ENCODE measurements at places on chromosomes 1 and 21. TPM values are rescaled to one million over a fixed set of nuclear protein-coding genes. Genes with fewer than 3 reads are reported as not detected.

DNA sequence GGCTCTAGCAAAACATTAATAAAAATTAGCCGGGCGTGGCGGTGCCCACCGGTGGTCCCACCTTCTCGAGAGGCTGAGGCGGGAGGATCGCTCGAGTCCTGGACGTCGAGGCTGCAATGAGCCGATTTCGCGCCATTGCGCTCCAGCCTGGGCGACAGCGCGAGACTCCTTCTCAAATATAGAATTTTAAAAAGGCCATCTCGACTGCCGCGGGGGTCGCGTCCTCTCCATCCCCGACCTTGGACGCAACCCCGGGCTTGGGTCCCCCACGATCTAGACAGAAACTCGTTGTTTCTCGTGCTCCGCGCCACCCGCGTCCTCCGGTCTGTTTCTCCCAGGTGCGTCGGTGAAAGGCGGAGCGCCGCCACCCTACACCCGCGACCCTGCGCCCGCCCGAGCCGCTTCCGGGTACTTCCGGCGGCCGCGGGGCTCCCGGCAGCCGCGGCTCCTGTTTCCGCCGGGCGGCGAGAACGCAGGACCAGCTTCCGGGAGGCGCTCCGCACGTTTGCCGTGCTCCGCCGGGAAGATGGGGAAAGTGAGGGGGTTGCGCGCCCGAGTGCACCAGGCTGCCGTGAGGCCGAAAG is at the start of gene SLX9:
SLX9 (plus strand) TSS at position 498 of the 584 bp plus-strand sequence; CDS start at position 527, 29 bp downstream.
- peaks cover 13% of the 10 kb centered on the region for H3K36me3 ChIP-seq
- H3K4me3 ChIP-seq = peak within 1 kb of the TSS; percentile 100
- peaks cover 38% of the 10 kb centered on the region for H3K4me1 ChIP-seq
- DNase-seq = peak; percentile 83

DNA sequence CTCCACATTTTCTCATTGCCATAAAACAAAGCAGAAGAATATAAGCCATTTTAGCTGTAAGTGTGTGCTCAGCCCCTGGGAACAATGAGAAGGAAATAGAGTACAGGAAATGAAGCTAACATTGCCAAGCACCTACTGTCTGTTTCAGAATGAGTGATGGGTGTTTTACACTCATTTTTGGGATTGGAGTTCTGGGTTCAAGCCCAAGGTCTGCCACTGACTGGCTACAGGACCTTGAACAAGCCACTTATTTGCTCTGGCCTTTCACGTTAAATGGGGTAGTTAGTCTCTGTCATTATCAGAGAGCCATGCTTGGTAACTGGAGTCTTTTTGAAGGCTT is 80.7 kb upstream of the KAZN start:
- DNase-seq = no peak
- H3K27ac ChIP-seq = peak overlapping the region; percentile 46
- no peak overlapping the region for H3K4me3 ChIP-seq
- no peaks in the 10 kb centered on the region for H3K36me3 ChIP-seq
- no peaks in the 10 kb centered on the region for H3K4me1 ChIP-seq
- no peaks in the 10 kb centered on the region for H3K27me3 ChIP-seq

DNA sequence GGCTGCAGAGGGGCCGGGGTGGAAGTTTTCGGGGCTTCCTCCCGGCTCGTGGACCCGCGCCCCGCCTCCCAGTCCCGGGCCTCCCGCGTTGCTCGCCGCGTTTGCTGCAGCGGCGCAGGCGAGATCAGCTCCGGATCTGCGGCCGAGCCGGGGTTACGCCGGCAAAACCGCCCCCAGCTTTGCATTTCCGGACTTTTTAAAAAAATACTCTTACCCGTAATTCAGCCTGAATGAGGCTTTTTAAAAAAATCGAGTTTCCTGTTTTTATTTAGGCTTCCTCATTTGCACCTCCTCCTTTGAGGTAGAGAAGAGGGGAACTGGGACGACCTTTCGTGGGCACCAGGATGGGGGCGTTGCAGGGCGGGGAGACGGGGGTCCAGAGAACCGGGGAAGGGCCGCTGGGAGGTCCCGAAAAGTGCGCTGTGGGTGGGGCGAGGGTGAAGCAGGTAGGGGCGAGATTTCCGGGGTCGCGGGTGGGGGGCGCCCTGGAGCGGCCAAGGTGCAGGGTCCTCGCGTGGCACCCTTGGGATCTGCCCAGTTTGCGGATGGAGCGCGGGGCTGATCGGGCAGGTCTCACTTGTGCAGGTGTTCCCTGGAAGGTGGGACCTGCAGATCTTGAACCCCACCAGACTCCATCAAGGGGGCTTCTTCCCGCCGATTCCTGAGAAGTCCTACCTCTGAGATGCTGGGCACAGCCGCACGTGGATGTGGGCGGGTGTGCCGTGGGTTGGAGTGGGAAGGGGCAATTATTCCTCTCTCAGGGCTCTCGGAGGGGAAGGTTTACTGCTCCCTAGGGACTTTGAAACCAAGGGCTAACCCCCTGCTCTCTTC is 1.1 kb downstream of the PIK3CD start:
- H3K27me3 ChIP-seq = peaks cover 62% of the 10 kb centered on the region
- H3K4me3 ChIP-seq = peak overlapping the region; percentile 52
- H3K36me3 ChIP-seq = no peaks in the 10 kb centered on the region

DNA sequence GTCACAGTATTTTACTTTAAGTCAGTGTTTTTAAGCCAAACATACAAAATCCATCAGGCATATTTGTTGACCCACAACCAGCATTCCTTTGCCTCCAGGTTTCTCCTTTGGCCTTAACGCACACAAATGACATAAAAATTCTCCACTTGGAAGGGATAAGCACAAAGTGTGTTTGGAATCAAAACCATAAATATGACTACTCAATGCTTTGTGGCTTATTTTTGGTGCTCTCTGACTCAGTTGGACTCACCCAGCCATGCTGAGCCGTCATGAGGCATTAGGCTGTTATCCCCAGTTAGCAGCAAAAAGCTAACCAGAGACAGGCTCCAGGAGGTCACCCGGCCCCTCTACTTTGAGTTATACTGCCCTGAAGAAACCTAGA is 948 bp downstream of the PRUNE1 start:
- H3K27ac ChIP-seq = peak overlapping the region; percentile 90
- H3K27me3 ChIP-seq = no peaks in the 10 kb centered on the region
- no peak for DNase-seq
- H3K4me3 ChIP-seq = peak overlapping the region; percentile 72

GRCh38 chr1:55089683-55090082 is 50.3 kb downstream of the PCSK9 start:
- peaks cover 100% of the 10 kb centered on the region for H3K36me3 ChIP-seq
- no peak overlapping the region for H3K27ac ChIP-seq
- no peak for DNase-seq
- H3K4me3 ChIP-seq = no peak overlapping the region
- no peaks in the 10 kb centered on the region for H3K4me1 ChIP-seq
- H3K27me3 ChIP-seq = no peaks in the 10 kb centered on the region

- H3K27me3 ChIP-seq = no peaks in the 10 kb centered on the region
- peaks cover 62% of the 10 kb centered on the region for H3K4me1 ChIP-seq
- DNase-seq = no peak
- no peak overlapping the region for H3K4me3 ChIP-seq
- H3K27ac ChIP-seq = no peak overlapping the region
Measured at GRCh38 chr1:37851782-37852210, 7.6 kb downstream of the MTF1 start.

GRCh38 chr1:154938604-154939399 is 2.3 kb upstream of the PMVK start:
- no peaks in the 10 kb centered on the region for H3K27me3 ChIP-seq
- no peak for DNase-seq
- no peaks in the 10 kb centered on the region for H3K36me3 ChIP-seq

DNA sequence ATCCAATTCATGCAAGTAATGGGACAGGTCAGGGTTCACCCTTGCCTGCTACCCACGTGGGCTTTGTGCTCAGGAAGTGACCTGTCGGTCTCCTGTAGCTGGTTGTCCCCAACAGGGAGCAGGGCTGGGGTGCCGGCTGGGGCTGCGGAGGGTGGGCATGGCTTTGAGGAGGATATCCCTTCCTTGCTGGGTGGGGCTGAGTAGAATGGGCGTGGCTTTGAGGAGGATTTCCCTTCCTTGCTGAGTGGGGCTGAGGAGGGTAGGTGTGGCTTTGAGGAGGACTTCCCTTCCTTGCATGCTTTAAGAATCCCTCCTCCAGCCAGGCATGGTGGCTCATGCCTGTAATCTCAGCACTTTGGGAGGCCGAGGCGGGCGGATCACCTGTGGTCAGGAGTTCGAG is 151.3 kb downstream of the CLIC6 start:
- H3K4me3 ChIP-seq = no peak overlapping the region
- H3K27ac ChIP-seq = no peak overlapping the region
- peaks cover 7% of the 10 kb centered on the region for H3K4me1 ChIP-seq
- no peaks in the 10 kb centered on the region for H3K27me3 ChIP-seq
- peaks cover 73% of the 10 kb centered on the region for H3K36me3 ChIP-seq

GRCh38 chr1:17188889-17189631 is 15.9 kb upstream of the PADI1 start:
- no peak overlapping the region for H3K27ac ChIP-seq
- H3K27me3 ChIP-seq = peaks cover 13% of the 10 kb centered on the region
- H3K4me3 ChIP-seq = no peak overlapping the region
- no peak for DNase-seq

- H3K27ac ChIP-seq = peak overlapping the region; percentile 47
- no peaks in the 10 kb centered on the region for H3K36me3 ChIP-seq
- peaks cover 5% of the 10 kb centered on the region for H3K4me1 ChIP-seq
- H3K27me3 ChIP-seq = no peaks in the 10 kb centered on the region
Measured at GRCh38 chr1:85240174-85240601, 19.3 kb downstream of the C1orf52 start.

DNA sequence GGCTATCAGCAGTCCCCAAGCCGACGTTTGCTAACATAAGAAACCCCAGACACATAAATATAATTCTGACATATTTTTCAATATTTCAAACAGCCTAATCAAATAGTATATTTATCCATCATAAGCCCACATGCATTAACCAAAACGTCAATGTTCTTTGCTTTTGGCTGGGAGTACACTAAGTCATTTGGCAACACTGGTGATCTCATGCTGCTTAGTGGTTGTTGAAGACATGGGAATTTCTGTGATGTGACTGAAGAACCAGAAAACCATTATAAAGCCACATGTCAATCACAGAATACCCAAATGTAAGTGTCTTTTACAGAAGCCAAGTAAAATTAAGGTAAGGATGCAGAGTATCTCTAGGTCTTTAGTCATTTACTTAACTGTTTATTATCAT is 57.6 kb downstream of the PLPPR5 start:
- no peak for DNase-seq
- H3K36me3 ChIP-seq = no peaks in the 10 kb centered on the region
- H3K27me3 ChIP-seq = no peaks in the 10 kb centered on the region

- no peaks in the 10 kb centered on the region for H3K36me3 ChIP-seq
- no peak overlapping the region for H3K4me3 ChIP-seq
Measured at GRCh38 chr1:177423090-177423489, 252.3 kb downstream of the BRINP2 start.

- peak overlapping the region; percentile 72 for H3K4me3 ChIP-seq
- peak overlapping the region; percentile 57 for H3K27ac ChIP-seq
- peaks cover 7% of the 10 kb centered on the region for H3K27me3 ChIP-seq
- no peaks in the 10 kb centered on the region for H3K36me3 ChIP-seq
- peaks cover 42% of the 10 kb centered on the region for H3K4me1 ChIP-seq
Measured at GRCh38 chr1:36322041-36322785, 1.2 kb downstream of the EVA1B start.

- no peak overlapping the region for H3K4me3 ChIP-seq
- peaks cover 11% of the 10 kb centered on the region for H3K27me3 ChIP-seq
- no peak for DNase-seq
- peaks cover 20% of the 10 kb centered on the region for H3K36me3 ChIP-seq
Measured at GRCh38 chr1:156074661-156075060, 7.6 kb downstream of the MEX3A start.

- H3K4me3 ChIP-seq = no peak overlapping the region
- H3K27me3 ChIP-seq = no peaks in the 10 kb centered on the region
- no peak for DNase-seq
- H3K27ac ChIP-seq = no peak overlapping the region
Measured at GRCh38 chr1:101820071-101820470, 176.7 kb downstream of the OLFM3 start.

- H3K4me1 ChIP-seq = peaks cover 5% of the 10 kb centered on the region
- no peak overlapping the region for H3K27ac ChIP-seq
- no peak overlapping the region for H3K4me3 ChIP-seq
- no peaks in the 10 kb centered on the region for H3K27me3 ChIP-seq
- no peak for DNase-seq
Measured at GRCh38 chr1:113660088-113660487, 99.2 kb downstream of the PHTF1 start.

GRCh38 chr1:211497489-211498045 is 5.6 kb upstream of the RD3 start:
- no peak for DNase-seq
- H3K27ac ChIP-seq = no peak overlapping the region
- H3K27me3 ChIP-seq = no peaks in the 10 kb centered on the region
- H3K4me1 ChIP-seq = no peaks in the 10 kb centered on the region

DNA sequence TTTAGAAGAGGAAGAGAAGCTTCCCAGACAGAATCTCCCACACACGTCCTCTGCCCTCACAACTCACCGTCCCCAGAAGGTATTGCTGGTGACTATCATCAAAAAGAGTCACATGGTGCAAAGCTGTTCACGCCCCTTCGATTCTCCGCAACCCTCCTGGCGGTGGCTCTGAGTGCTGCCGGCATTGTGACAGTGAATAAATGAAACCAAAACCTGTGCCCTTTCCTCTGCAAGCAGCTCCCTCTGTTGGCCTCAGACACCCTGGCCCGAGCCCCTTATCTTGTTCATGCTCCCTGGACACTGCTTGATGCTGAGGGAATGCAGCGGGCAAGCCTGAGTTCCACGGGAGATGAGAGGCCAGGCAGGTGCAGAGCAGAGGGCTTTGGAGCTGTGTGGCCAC is 510.3 kb downstream of the NPHP4 start:
- H3K4me3 ChIP-seq = no peak overlapping the region
- H3K27me3 ChIP-seq = peaks cover 7% of the 10 kb centered on the region
- no peaks in the 10 kb centered on the region for H3K36me3 ChIP-seq

- no peaks in the 10 kb centered on the region for H3K27me3 ChIP-seq
- no peak for DNase-seq
- H3K27ac ChIP-seq = no peak overlapping the region
- H3K4me1 ChIP-seq = no peaks in the 10 kb centered on the region
Measured at GRCh38 chr1:228120857-228121489, 11.9 kb upstream of the MRPL55 start.

DNA sequence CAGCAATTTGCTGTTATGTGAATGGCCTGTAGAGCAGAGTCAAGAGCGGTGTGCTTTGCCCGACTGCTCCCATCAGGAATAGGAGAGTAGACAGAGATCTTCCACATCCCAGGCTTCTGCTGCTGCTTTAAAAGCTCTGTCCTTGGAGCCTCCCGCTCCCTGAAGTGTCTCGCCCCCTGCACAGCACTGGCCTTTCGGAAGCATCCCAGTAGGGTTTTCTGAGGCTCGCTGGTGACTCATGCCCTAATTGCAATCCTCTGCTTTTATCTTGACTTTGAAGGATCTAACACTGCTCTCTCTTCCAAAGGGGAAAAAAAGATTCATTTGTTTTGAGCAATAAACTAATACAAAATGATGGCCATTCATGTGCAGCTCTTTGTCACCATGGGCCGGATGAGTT is 13.3 kb upstream of the CD101 start:
- peaks cover 13% of the 10 kb centered on the region for H3K4me1 ChIP-seq
- H3K36me3 ChIP-seq = peaks cover 9% of the 10 kb centered on the region
- no peak for DNase-seq

Gene RNU1-2
- polyA plus RNA-seq = not detected

Gene DR1
- polyA plus RNA-seq = 17.5 TPM

Gene CLDN17
- not detected for polyA plus RNA-seq

Gene IRF6
- 27.8 TPM for polyA plus RNA-seq

Gene DPYD
- 7.5 TPM for polyA plus RNA-seq

Gene SETD4
- polyA plus RNA-seq = 6.9 TPM

Gene KCNH1
- 0.10 TPM for polyA plus RNA-seq

Data from stomach (tissue), 19 donors.